ENCODE measurements at places on chromosomes 5 and 9.

- DNase-seq = no peak
Observed at GRCh38 chr9:124353811-124354274, 61.4 kb downstream of the PSMB7 start.

DNA sequence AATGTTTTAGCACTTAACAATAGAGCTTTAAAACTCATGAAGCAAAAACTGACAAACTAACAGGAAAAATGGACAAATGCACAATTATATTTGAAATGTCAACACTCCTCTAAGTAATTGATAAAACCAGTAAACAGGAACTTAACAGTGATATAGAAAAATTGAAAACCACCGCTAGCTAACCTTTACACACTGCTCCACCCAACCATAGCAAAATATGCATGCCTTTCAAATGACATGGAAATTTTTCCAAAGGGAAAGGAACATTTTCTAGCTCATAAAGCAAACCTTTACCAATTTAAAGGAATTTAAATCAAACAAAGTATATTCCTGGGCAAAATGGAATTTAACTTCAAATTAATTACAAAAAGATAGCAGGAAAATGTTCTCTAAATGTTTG, 109.2 kb downstream of the ADAMTS19 start:
- DNase-seq = no peak

DNA sequence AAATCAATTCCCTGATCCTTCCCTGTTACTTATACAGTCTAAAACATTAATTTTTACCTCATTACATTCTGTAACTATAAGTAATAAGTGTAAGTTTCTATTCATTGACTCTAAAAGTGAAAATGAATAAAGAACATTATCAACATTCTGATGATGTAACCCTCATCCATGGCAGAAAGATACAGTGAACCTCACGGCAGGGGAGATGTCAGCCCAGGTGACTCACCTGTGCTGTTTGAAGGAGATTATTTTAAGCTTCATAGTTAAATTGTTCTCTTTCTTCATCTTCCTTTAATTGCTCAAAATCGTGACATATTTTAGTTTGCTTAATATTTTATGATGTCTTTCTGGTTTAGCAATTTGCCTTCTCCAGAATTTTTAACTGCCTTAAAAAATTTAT, 268.1 kb downstream of the FSTL4 start:
- no peak for DNase-seq

DNA sequence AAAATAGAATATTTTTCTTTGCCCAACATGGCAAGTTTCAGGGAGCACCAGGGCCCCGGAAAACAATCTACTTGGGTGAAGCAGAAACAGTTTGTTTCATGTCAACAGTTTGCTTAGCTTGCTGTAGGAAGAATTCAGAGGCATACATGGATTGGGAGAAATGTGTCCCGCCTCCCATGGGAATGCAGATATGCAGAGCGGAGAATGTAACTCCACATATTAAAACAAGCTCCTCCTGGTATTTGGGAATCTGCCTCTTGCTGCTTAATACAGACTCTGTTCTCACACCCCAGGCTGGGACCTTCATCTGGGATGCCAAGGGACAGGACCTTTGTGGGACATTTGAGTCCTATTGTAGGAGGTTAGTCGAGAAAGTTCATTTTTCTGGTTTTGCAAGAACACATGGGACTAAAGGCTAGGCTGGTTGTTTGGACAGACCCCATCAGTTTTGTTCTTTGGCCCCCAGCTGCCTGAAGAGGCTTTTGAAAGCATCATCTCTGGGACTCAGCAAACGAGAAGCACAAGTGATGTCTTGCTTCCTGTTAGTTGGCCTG, 220.5 kb upstream of the ADRA1B start:
- DNase-seq = no peak

- peak; percentile 92 for DNase-seq
Observed at GRCh38 chr9:107749787-107750444, 260.3 kb upstream of the KLF4 start.

- no peak for DNase-seq
Observed at GRCh38 chr5:73733219-73733618, 107.2 kb downstream of the ARHGEF28 start.

DNA sequence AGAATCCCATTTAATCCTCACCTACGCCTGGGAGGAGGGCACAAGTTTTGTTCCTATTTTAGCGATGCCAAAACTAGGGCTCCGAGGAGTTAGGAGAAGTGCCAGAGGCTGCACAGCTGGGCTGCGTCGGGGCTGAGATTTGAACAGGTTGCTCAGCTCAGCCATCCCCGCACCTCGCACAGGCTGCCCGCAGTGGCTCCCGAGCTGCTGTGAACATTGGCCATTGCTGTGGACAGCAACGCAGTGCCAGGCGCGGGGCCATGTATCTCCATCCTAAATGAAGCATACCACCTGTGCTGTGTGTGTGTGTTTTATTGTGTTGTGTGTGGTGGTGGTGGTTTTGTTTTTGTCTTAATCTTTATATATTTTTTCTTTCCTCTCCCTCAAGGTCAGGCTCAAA, 52.0 kb downstream of the AK8 start:
- DNase-seq = no peak

DNA sequence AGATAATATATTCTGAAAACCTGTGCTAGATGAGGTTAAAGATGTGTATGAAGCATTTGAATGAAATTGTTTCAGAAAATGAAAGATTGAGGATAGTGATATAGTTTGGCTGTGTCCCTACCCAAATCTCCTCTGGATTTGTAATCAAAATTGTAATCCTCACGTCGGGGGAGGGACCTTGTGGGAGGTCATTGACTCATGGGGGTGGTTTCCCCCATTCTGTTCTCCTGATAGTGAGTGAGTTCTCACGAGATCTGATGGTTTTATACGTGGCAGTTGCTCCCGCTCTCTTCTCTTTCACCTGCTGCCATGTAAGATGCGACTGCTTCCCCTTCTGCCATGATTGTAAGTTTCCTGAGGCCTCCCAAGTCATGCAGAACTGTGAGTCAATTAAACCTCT, 2.0 kb upstream of the TEX48 start:
- no peak for DNase-seq

DNA sequence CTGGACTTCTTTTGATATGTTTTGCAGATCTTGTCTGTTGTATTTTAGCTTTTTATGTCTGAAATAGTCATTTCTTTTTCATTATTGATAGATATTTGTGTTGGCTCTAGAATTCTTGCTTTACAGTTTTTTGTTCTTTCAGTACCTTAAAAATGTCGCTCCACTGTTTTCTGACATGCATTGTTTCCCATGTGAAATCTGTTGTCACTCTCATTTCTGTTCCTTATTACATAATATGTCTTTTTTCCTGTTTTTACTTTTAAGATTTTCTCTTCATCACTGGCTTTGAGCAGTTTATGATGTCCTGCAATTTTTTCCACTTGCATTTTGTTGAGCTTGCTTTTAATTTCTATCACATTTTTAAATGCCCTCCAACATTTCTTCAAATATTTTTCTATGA, 270.4 kb upstream of the TARS1 start:
- DNase-seq = no peak

DNA sequence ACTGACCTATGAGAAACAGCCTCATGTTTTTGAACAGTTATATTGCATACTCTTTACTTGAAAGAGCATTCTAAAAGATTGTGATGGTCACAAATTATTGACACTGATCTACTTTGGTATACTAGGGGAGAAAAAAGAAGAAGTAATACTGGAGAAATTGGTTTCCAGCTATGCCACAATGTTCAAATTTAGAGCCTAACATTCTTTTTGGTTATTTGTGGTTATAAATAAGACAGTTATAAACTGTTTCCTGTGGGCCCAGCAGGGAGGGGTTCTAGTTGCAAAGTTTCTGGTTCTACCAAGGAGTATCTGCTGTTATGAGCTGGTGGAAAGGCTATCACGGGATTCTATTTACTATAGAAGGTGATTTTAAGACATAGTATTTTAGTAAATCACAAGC, 4.8 kb downstream of the CWC27 start:
- DNase-seq = no peak

DNA sequence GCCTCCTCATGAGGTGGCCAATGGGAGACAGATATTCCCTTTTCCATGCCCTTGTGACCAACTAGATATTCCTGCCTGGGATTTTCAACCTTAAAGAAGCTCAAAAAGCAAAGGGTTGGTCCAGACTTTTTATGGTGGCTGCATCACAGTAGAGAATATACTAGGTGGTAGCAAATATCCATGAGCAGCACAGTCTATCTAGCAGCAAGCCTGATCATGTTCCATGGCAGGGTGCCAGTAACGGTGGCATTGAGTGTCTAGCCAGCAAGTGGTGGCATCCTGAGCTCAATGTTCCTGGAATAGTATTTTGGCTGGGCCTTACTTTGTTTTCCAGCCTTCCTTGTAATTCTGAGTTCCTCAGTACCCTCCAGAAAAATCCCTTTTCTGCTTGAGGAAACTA, 25.8 kb downstream of the CDC25C start:
- DNase-seq = no peak

GRCh38 chr5:171945066-171945465, 61.4 kb downstream of the FBXW11 start:
- DNase-seq = no peak

DNA sequence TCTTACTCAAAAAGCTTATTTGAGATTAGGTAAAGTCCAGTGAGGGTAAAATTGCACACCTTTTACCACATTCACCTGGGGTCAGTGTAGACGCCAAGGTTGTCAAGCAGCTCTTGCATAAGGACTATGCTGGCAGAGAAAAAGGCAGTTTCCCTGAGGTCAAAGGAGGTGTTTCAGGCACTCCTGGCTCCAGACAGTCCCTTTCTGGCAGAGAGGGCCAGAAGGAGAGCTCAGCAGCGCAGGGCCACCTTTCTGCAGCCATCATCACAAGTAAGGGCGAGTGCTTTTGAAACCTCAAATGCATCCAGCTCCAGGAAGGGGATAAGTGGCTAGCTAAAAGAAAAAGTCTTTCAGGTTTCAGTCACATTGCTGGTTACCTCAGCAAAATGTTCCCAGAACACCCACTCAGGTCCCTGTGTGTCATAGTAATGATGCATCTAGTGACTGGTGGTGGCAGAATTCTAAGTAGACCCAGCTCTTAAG, 16.7 kb upstream of the IL13 start:
- DNase-seq = no peak

DNA sequence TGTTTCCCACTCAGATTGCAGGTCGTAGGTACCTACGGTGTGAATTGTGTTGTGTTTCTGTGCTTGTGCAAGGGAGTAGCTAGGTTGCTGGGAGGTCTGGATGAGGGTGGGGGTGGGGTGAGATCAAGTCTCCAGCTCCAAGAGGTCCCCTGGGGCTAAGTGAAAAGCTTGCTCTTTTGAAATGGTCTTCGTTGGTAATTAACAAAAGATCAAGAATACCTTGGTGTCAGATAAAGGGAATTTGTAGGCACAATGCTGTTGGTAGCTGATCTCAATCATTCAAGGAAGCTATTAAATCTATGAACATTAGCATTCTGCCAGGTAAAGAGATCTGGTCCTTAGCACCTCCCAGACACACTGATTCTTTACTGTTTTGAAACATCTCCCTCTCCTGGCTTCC, 928 bp upstream of the PCDHGC4 start:
- DNase-seq = no peak

- no peak for DNase-seq
Observed at GRCh38 chr5:173623296-173623771, 6.9 kb upstream of the BOD1 start.

DNA sequence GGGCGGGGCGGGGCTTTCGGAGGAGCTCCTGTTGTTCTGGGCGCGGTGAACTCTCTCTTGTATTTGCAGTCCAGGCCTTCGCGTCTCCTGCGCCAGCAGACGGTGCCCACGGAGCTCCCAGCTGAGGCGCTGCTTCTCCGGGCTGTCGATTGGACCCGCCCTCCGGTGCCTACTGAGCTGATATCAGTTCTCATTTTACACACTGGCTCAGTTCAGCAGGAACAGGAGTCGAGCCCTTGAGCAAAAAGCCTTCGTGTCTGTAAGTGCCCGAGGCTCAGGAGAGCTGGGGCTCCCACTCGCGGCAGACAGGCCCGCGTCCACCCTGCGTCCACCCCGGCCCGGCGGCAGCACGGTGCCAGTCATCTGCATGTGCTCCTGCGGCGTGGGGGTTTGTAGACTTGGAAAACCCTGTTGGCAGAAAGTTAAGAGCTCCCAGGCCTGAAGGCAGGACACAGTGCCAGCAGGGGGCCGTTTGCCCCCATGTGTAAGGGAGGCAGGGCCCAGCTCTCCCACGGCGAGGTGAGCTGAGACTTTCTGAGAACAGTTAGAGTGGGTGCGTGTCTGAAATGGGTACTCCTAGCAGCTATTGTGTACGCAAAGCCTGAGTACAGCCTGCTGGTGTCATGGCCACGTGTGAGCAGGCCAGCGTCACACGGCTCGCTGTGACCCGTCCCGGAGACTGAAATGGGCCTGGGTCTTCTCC, 231.5 kb downstream of the FANCC start:
- DNase-seq = no peak

DNA sequence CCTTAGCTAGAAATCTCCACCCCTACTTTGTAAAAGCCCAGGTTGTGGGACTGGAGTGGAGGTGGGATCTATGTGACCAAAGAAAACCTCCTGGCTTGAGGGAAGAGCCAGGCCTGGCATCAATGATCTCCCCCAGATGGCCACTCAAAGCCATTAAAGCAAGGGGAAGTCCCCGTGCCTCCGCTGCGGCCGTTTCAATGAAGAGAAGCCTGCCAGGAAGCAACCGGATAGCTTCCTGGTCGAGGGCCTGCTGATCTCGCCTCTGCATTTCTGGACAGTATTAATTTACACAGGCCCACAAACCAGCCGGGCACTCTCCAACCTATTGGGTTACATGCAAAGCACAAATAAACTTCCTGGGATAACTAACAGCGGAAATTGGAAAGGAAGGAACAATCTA, 160.5 kb upstream of the MSX2 start:
- no peak for DNase-seq

DNA sequence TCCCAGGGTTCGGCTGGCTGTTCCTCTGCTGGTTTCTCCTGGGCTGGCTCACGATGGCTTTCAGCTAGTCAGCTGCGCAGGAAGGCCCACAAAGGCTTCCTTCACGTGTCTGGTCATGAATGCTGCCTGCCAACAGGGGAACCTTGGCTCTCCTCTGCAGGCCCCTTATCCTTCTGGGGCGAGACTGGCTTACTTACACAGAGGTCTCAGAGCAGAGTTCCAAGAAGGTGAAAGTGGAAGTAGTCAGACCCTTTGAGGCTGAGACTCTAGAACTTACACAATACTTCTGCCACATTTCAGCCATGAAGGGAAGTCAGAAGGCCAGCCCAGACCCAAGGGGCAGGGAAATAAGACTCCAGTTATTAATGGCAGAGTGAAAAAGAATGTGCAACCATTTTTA, 99.5 kb downstream of the LHFPL2 start:
- peak; percentile 90 for DNase-seq

GRCh38 chr5:82374637-82375036, 96.5 kb upstream of the RPS23 start:
- no peak for DNase-seq

GRCh38 chr5:7690557-7690956, 160.4 kb downstream of the CFAP90 start:
- DNase-seq = no peak

DNA sequence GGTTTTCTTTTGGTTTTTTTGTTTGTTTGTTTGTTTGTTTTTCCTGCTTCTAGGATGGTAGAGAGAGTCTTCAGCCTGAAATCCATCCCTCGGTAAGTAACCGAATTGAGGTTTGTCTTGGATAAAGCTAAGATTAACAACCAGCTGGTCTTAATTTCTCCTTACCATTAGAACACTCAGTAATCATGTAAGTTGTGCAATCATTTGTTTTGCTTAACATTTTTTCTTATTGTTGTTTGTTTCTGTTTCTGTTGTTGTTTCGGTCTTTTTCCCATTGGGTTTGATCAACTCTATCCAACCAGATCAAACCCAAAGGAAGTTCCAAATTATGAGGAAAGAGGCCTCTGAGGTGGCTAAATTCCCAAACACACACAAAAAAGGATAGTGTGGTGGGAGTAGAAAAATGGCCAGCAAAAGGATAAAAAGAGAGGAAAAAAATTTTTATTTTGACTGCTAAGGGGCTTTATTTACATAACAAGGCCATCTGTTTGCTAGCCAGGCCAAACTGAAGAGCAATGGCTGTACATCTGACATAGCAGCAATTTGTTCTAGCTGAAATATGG, 49.6 kb upstream of the ANKRD31 start:
- DNase-seq = no peak
